NCI-H1694 treated with DMSO at 0.1 percent for 48 hours (cell line): ENCODE measurements at places on chromosomes 16 and 17.
A peak's percentile ranks its signal among the peaks of the same experiment; 100 is the strongest.

GRCh38 chr16:53901408-53901807 lies 197.5 kb downstream of the FTO start:
- DNase-seq: no peak

DNA sequence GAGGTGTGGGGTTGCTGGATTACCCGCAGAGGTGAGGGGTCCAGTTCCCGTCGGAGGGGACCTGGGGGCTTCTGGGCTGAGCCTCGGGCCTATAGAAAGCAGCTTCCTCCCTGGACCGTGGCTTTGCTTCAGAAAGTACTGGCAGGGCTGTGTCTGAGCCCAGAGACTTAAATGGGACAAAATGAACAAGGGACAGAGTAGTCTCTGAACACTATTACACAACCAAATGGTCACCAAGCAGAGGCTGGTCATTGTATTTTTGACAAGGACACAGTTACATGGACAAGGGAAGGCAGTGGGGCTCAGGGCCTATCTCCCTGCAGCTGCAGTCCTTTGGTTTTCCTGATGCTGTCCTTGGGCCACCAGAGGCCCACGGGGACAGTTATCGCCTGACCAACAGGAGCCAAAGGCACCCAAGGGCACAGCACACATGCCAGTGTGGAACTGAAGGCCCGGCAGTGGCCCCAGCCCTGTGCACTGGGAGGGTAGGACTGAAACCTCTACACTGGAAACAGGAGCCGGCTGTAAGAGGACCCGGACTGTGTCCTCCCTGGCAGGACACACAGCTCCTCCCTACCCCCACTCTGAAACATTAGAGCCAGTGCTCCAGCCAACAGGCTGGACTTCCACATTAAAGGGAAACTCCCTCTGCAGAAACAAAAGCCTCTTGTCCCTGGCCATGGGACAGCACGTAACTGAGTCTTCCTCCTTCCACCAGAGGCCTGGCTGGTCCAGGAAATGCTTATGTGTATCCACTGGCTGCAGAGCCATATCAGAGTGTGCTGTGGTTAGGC lies 26.0 kb upstream of the ERN1 start:
- no peak for DNase-seq

GRCh38 chr17:65231662-65232335 lies 94.6 kb downstream of the RGS9 start:
- DNase-seq: peak; percentile 14

GRCh38 chr17:28612936-28613872 lies 781 bp downstream of the RSKR start:
- no peak for DNase-seq

DNA sequence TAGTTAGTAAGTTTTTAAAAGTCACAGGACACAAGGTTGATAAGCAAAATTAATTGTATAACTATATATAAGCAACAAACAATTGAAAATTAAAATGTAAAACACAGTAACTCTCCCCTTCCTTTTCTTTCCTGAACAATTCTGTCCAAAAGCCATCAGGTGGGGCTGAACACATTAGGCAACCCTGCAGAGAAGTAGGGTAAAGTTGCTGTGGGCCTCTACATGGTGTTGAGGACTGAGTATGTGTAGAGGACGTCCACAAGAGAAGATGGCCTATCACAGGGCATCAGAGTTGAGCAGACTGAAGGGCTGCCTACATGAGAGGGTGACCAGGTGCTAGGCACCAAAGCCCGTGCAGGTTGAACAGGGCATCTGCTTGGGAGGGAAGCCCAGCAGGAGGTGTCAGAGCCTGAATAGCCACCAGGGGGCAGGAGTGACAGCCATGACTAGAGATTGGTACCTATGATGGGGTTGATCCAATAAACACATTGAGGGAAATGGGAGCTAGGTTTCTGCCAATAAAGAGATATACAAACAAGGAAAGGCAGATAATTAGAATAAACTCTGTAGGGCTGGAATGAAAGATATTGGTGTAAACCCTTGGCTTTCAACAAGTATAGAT lies 415.1 kb downstream of the NPIPA8 start:
- DNase-seq: no peak

GRCh38 chr16:77989846-77990245 lies 32.5 kb upstream of the CLEC3A start:
- DNase-seq: no peak

DNA sequence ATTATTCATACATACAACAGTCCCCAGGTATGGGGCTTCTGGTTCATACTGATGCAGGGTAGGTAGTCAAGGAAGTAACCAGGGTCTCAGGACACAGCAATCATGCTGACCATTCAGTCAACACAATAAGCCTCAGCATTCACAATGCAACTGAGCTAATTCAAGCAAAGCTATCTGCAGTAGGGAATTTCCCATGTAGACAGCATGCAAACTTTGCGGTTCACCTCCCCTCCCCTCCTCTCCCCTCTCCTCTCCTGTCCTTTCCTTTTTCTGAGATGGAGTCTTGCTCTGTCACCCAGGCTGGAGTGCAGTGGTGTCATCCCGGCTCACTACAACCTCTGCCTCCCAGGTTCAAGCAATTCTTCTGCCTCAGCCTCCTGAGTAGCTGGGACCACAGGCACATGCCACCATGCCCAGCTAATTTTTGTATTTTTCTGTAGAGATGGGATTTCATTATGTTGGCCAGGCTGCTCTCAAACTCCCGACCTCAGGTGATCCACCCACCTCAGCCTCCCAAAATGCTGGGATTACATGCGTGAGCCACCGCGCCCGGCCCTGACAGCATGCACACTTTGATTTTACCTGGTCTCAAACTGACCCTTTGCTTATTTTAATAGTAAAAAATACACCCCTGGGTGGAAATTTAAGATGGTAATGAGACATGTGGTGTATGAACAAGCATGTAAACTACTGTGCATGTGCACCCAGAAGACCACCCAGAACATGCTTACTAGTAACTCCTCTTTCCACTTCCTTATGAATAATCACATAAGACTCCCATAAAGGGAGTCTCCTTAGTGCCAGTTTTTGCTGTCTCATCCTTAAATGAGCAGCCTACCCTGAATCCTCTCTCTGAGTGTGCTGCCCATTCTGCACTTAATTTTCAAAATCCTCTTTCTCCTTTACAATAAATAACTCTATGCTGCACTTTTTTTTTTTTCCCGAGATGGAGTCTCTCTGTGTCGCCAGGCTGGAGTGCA lies 9.3 kb upstream of the RNF135 start:
- DNase-seq: no peak

- DNase-seq: no peak
Observed at GRCh38 chr16:50718061-50718760, 23.7 kb upstream of the CYLD start.

GRCh38 chr16:13333336-13333735 lies 431.9 kb downstream of the SHISA9 start:
- no peak for DNase-seq

GRCh38 chr16:49563666-49564065 lies 190.1 kb downstream of the C16orf78 start:
- no peak for DNase-seq

- DNase-seq: no peak
Observed at GRCh38 chr17:9998060-9998459, 93.0 kb upstream of the RCVRN start.

- DNase-seq: no peak
Observed at GRCh38 chr17:74343526-74344284, 17.7 kb downstream of the KIF19 start.

- DNase-seq: no peak
Observed at GRCh38 chr16:74903120-74903519, 81.8 kb downstream of the WDR59 start.

DNA sequence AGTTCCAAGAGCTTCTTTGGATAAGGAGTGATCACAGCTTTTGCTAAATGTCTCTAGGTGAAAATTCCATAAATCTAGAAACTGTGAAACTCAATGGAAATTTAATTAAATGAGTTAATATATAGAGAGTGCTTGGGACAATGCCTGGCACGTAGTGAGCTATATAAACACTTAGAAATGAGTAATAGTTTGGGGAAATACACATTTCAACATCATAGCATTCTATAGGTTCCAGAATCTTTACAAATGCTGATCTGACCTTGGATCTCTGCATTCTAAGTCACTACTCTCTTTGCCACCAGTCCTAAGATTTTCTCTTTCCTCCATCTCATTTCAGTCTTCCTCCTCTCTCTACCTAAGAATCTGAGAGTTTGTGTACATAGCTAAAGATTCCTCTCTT lies 175.6 kb downstream of the SOX9 start:
- DNase-seq: no peak

- no peak for DNase-seq
Observed at GRCh38 chr16:21610006-21610544, 10.7 kb downstream of the METTL9 start.

DNA sequence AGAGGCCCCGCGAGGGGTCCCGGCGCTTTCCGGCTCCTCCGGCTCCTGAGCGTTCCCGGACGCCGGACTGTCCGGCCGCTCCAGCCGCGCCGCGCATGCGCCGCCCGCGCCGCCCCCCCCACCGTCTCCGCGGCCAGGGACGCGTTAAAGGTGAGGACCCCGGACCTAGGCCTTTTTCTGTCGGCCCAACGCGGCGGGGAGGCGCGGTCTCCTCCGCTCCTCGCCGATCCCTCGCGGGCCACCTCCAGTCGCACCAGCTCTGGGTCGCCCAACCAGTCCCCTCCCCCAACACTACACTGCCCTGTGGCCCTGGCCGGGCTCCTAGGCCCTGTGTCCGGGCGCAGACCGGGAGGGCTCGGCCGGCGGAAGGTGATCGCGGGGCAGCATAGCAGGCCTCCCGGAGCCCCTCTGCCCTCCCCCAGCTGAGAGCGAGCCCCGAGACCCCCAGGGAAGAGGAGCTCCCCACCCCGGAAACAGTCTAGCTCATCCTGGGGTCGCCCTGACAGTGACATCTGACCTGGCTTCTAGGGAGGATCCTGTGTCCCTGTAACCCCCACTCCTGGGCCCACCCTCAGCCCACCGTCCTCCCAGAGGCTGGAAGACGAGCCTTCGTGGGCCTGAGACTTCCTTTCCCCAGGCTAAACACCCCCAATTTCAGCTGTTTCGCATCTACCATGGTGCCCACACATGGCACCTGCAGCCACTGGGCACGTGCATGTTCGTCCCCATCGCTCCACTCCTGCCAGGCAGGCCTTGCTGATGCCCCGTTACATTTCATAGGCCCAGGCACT lies 14.7 kb upstream of the BCAR1 start:
- DNase-seq: no peak

- DNase-seq: no peak
Observed at GRCh38 chr17:19001907-19002590, 2.5 kb downstream of the FAM83G start.

GRCh38 chr16:22313876-22314470 lies 16.8 kb downstream of the POLR3E start:
- no peak for DNase-seq

GRCh38 chr17:60315650-60316049 lies 76.3 kb downstream of the USP32 start:
- no peak for DNase-seq

DNA sequence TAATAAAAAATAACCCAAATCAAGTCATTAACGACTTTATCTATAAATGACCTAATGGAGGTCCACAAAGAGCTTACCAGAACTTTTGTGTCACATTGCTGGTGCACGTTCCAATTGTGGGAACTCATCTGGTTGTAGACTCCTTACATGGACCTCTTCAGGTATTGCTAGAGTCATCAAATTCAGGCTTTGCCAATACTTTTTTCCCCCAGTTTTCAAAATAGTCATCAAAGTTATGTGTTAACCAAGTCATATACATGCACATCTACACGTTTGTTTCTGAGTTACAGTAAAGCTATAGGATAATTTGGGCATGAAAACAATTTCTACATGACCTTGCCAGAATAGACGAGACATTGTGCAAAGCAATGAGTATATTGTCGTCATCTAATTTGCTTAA lies 76.2 kb upstream of the ADAMTS18 start:
- no peak for DNase-seq

- DNase-seq: no peak
Observed at GRCh38 chr17:77245162-77245926, 104.6 kb downstream of the SEC14L1 start.

GRCh38 chr16:2929693-2930092 lies 18.0 kb downstream of the FLYWCH1 start:
- no peak for DNase-seq

DNA sequence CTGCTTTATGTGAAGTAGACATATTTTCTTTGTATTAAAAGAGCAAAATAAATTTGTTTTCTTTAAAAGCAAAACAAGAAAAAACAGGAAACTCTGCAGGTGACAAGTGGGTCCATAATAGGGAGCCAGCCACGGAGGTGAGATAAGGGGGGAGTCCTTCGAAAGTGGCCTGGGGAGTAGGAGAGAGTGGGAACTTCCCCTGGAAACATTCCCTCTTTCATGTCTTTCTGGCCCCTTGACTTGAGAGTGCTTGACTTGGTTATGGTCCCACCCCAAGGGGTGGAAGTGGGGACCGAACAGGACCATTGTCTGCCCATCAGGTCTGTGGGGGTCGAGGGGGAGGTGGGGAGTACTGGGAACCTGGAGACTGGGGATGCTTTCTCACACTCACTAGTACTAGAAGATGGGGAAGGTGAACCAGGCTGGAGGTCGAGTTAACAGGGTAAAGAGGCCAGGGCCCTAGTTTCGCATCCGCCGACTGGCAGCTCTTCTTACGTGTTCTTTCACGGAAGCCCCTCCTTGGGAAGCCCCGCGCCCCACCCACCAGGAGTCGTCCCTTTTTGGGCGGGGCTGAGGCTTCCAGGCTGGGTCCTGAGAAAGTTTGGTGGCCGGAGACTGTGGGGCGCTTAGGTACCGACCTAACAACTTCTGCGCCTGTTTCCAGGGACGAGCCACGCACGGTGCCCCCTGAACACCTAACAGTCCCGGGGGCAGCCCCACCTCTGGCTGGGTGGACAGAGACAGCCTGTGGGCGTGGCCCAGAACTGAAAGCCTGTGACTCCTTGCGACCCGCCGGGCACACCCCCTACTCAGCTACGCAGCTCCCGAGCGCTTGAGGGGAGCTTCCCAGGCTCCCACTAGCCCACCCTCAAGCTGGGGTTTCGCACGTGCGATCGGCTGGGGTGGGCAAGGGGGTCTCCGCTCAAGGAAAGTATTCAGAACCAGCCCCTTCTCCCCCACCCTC lies 790 bp downstream of the TRADD start:
- DNase-seq: no peak

DNA sequence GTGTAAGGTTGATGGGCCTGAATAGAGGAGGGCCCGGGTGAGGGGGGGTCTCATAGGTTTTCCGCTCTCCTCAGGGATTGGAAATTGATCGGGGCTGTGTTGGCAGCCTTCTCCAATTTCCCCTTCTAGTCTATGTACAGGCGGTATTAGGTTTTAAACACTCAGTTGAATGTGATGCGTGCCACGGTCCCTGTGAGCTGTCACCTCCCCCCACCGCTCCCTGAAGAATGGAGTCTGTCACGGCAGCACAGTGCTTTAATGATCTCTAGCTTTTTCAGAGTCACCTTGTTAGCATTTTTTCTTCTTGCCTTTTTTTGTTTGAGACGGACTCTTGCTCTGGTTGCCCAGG lies 800 bp downstream of the COX4I1 start:
- no peak for DNase-seq

- no peak for DNase-seq
Observed at GRCh38 chr16:51180719-51181502, 29.8 kb upstream of the SALL1 start.

DNA sequence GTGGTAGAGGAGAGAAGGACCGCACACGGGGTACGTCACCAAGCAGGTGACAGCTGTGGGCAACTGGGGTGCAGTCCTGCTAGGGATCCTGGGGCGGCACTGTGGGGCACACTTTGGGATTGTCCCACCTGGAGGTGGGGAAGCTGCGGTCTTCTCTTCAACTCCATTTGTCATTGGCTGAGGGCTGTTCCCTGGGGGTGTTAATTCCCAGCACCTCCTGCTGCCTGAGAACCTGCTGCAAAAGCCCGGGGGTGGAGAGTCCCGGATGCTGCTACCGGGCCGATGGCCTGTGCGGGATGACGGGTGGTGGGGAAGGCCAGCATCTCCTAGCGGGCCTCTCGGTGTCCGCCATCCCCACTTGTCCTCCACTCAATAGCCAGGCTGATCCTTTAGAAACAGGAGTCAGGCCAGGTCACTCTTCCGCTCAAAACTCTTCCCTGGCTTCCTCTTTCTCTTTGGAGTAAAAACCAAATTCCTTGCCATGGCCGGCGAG lies 100.2 kb downstream of the CYLD start:
- DNase-seq: no peak
